ENCODE measurements at places on chromosomes 16 and 17.
A peak's percentile ranks its signal among the peaks of the same experiment; 100 is the strongest.

DNA sequence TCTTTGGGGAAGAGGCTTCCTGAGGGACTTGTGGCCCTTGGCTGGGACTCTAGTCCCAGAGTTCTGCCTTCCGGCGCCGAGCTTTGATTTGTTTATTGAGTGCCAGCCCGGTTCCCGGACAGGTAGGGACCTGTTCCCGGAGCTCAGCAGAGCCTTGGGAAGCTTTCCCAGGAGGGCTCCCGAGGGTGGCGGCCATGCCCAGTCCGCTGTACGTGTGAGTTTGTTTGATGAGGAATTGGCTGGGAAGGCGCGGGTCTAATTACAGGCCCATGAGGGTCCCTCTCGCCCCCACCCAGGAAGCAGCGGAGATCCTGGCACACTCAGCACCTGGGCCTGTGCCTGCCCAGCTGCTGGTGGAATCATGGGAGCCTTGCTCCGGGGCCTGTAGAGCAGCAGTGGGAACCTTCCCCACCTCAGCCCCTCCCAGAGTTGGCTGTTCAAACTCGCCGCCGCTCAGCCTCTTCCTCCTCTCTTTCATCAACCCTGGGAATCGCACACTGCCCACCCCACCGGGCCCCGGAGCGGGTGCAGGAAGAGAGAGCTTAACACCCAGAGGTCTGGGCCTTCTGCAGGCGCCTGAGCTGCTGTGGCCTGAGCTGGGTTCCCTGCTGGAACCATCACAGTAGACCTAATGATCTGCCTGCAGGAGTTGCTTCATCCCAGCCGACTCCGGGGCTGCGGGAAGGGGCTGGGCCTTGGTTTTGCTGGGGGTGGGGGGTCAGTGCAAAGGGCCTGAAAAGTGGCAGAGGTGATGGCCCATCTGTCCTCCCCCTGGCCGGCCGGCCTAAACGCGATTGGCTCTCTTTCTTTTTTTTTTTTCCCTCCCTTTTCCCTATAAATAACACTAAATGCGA is 313.7 kb downstream of the SEC14L1 start:
- DNase-seq, result peak; percentile 68

GRCh38 chr17:7484919-7485377 is 782 bp downstream of the POLR2A start:
- no peak for DNase-seq

DNA sequence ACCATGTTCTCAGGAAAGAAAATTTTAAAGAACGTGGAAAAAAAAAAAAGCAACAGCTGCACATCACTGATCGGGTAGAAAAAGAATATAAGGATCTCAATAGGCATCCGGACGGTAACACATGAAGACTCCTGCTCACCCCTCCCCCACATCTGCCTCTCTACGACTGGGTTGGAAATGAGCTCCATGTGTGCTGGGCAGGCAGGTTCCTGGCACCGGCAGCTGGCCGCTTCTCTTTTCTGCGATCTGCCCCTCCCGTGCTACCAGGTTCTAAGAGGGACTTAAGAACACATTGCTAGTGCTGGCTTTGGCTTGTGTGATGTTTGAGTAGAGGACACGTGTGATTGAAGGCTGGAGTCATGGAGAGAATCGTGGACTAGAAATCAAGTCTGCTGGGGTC is 115.5 kb downstream of the AATF start:
- no peak for DNase-seq

DNA sequence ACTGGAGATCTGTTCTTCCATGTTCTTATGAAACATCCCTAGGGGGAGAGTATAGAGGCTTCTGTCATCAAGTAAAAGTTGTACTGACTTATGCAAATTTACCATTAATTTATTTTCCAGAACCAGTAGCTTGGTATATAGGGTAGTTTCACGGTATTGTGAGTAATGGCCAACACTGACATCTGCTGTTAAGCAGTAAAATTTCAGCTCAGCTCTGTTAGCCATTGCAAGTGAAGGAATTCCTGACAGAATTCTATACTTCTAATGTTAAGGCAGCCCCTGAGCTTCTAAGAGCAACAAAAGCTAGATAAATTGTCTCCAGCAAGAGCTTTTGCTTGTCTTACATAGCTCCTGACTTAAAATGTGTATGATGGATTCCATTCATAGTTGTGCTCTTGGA is 613.5 kb upstream of the C16orf82 start:
- DNase-seq, result no peak

- DNase-seq, result peak; percentile 40
Observed at GRCh38 chr16:50260206-50261159, 5.9 kb upstream of the ADCY7 start.

- DNase-seq, result no peak
Observed at GRCh38 chr16:88965411-88965810, 11.6 kb downstream of the CBFA2T3 start.

GRCh38 chr17:35243561-35244340 is 879 bp downstream of the SLFN5 start:
- DNase-seq, result peak; percentile 77

GRCh38 chr17:58630883-58631522 is 60.8 kb downstream of the TEX14 start:
- peak; percentile 71 for DNase-seq

- DNase-seq, result no peak
Observed at GRCh38 chr17:35163886-35164285, 16.3 kb downstream of the UNC45B start.

DNA sequence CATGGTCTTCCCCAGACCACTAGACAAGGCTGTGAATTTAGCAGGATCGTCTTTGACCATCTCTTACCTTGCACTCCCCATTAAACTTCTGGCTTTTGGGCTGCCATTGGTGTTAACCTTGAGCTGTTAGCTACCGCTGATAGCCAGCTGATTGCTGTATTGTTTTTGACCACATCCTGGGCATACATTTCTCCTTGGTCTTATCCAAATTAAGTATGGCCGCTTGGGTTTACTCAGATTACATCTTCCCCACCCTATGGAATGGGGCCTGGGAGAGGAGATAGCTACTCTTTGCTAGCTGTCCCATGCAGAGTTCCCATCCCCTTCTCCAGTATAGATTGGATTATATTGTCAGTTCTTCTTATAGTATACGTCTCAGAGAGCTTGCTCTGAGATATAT is 270.4 kb upstream of the ELAC2 start:
- DNase-seq, result no peak

DNA sequence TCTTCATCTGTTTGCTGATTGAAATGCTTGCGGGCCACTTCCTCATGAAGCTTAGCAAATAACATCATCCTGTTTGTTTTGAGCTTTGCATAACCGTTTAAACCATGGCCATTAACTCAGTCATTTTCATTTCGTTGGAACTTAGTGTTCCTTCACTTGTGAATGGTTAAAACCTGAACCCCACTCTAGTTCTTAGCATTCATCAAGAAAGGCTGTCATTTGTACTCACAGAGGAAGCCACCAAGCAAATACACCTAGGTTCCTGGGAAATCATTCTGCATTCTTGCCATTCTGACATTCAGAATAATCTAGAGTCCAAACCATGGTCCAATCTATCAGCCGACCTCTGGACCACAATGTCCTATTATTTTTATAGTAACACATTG is 8.4 kb upstream of the TAT start:
- DNase-seq, result no peak

- no peak for DNase-seq
Observed at GRCh38 chr16:61831351-61831917, 204.8 kb downstream of the CDH8 start.

DNA sequence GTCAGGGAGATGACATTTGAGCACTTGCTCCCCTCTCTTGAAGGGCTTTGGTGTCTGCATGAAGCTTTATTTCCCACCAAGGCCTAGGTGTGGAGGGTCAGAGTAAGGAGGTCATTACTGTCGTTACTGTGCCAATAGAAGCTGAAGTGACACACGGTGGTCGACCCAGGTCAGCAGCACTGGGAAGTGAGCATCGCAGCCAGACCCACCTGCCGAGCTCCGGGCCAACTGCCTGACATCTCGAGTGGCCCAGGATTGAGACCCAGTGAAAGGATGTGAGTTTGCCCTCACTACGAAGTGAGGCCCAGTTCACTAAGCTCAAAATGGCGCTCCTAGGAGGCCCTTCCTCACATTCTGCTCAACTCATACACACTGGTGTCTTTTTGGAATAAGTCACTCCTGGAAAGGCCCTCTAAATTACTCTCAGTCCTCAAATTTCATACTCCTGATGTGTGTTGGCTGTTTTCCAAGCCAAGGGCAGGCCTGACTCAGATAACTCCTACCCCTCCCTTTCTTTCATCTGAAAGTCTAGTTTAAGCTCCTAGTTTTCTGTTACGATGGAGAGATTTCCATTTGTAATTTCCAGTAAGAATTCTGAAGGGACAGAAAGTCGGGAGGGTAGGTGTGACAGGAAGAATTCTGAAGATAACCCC is 200.4 kb downstream of the LGALS9B start:
- DNase-seq, result no peak

- DNase-seq, result no peak
Observed at GRCh38 chr16:80837533-80838147, 33.2 kb upstream of the CDYL2 start.

DNA sequence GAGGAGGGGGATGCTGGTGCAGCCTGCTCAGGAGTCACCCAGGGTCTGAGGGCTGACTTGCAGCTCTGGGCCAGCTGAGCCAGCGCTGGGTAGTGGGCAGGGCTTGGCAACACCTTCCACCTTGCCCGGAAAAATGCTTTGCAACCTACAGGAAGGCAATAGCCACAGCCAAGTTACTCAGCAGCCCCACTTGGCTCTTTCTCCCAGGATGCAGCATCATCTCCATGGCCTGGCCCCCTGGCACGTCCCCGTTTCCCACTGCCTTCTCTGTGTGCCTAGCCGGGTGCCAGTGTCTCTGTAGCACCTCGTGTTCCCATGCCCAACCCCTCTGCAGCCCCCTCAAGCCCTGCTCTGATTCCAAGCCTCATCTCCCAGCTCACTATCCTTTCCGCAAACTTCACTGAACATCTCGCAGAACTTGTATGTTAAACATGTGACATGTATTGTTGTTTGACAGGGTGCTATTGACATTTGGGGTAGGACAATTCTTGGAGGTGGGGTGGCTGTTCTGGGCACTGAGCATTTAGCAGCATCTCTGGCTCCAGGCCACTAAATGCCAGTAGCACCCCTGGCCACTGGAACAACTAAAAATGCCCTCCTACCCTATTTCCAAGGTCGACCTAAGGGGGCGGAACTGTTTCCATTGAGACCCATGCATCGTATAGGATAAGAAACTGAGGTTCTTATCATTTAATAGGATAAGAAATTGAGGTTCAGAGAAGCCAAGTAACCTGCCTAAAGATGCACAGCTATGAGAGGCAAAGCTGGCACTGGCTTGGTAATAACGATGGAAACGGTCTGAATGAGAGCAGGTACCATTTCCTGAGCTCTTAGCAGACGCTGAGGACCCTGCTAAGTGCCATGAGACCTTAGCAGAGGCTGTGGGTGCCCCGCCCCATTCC is 12.2 kb downstream of the DEXI start:
- DNase-seq, result no peak

- DNase-seq, result no peak
Observed at GRCh38 chr17:72158895-72159885, 38.4 kb downstream of the SOX9 start.

- no peak for DNase-seq
Observed at GRCh38 chr17:40454613-40454995, 11.4 kb downstream of the IGFBP4 start.

DNA sequence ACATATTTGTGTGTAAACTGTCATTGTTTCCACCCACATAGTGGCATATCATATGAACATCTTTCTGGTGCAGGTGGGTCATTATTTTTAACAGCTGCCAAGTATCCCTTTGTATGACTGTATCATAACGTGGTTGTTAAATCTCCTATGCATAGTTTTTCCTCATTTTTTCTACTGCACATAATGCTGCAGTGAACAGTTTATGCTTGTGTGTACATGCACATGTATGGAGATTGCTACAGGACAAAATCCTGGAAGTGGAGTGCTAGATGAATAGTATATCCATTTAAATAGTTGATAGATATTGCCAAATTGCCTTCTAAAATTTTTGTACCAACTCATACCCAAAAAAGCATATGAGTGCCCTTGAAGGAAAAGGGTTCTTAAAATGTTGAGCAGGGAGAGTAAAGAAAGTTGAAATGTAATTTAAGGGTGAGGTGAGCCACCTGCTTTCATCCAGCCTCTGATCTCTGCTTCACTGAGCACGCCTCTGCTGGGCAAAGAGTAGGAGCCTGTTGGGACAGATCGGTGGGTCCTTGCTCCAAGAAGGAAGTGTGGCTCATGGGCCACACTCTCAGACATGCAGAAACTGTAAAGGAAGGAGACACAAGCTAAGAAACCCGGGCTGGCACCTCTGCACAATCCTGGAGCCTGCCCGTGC is 55.3 kb downstream of the HLF start:
- DNase-seq, result no peak

- DNase-seq, result no peak
Observed at GRCh38 chr16:68232335-68232734, 3.6 kb downstream of the ESRP2 start.

- no peak for DNase-seq
Observed at GRCh38 chr17:9244066-9245052, 223.0 kb downstream of the NTN1 start.

- DNase-seq, result no peak
Observed at GRCh38 chr17:8708025-8708461, 36.6 kb downstream of the CCDC42 start.

GRCh38 chr17:34981538-34982241 is 1.4 kb downstream of the LIG3 start:
- no peak for DNase-seq

- no peak for DNase-seq
Observed at GRCh38 chr17:59161477-59161876, 5.9 kb downstream of the PRR11 start.

GRCh38 chr16:15609286-15609649 is 33.7 kb downstream of the MARF1 start:
- no peak for DNase-seq

DNA sequence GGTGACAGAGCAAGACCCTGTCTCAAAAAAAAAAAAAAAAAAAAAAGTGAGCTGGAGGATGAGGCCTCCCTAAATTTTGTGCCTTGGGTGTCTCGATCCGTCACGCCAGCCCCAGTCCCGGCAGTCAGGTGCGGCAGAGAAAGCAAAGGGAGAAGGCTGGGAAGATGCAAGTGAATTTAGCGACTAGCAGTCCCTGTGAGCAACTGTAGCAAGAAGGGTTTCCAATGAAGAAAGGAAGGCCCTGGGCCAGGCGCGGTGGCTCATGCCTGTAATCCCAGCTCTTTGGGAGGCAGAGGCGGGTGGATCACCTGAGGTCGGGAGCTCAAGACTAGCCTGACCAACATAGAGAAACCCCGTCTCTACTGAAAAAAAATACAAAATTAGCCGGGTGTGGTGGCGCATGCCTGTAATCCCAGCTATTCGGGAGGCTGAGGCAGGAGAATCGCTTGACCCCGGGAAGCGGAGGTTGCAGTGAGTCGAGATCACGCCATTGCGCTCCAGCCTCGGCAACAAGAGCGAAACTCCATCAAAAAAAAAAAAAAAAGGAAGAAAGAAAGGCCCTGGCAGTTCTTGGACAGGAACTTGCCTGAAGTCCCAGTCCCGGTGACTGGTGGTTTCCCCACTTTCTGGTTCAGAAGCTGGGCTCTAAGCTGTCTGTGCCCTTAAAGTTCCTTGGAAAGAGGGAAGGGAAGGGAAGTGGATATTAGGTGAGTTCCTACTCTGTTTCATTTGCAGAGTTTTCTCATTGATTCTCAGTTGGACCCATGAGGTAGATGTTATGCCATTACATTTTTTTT is 1.8 kb upstream of the QPRT start:
- no peak for DNase-seq
